ENCODE measurements at places on chromosomes 4 and X. TPM values are rescaled to one million over a fixed set of nuclear protein-coding genes. Genes with fewer than 3 reads are reported as not detected.

The ZNF157 gene
- 0.29 TPM for total RNA-seq

The ARMCX4 gene
- total RNA-seq, result 12.7 TPM

The OGT gene
- total RNA-seq, result 139 TPM

The CHST7 gene
- total RNA-seq, result 12.9 TPM

The SHISA3 gene
- 0.58 TPM for total RNA-seq

The PTTG2 gene
- total RNA-seq, result 1.1 TPM

The ADAM29 gene
- total RNA-seq, result not detected

DNA sequence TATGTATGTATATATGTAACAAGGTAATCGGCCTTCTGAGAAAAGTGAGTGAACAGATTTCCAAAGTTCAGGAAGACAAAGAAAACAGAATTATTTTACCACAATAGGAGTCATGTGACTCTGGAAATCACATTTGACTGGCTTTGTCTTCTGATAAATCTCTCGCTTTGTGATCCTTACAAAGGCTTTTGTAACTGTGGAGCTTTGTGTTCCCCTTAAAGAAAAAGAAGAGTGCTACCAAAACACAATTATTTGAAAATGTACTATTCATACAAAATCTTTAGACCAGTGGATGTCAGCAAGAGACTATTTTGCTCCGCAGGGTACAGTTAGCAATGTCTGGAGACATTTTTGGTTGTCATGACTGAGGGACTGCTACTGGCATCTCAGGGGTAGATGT is 238.8 kb downstream of the LDB2 start:
- no peak for DNase-seq

DNA sequence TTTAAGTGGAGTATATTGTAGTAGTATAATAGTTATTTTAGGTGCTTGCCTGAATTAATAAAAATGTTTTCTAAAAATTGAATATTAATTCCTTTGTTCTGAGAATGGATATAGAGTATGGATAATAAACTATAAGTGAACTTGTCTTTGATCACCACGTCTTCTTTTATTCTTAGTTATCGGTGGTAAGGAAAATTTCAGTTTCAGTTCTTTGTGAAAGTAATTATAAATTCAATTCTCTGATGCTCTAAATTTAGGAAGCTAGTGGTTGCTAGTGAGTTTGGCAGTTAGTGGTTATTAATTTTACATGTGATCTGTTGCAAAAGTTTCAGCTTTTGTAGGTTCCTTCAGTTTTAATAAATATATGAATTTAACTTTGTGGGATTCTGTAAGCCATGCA is 30.8 kb downstream of the MRPL1 start:
- DNase-seq, result no peak

DNA sequence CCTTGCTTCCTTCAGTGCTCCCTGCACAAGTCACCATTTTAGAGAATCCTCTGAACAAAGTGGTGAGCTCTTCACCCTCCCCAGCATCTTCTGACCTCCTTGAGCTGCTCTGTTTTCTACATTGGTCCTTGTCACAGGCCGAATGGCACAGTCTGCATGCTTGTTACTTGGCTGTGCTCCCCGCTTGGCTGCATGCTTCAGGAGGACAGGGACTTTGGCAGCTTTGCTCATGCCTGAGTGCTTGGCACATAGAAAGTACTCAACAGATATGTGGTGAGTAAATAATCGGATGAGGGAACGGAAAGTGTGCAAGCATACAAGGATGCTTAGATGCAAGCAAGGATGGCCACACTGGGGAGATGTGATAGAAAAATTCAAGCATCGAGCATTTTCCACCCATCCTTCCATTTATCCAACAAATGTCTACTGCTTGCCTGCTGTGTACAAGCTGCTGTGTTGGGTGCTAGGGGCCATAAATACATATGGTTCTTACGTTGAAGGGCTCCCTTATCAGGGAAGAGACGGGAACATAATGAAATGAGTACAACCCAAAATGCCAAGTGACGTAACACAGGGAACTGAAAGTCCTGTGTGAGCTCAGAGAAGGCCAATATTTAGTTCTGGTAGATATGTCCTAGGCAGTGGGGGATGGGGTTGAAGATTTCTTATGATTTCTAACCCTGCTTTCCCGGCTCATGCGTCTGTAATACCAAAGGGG is 31.2 kb downstream of the SLC2A9 start:
- no peak for DNase-seq

GRCh38 chrX:3044671-3045070 is 3.4 kb downstream of the ARSF start:
- DNase-seq, result no peak

DNA sequence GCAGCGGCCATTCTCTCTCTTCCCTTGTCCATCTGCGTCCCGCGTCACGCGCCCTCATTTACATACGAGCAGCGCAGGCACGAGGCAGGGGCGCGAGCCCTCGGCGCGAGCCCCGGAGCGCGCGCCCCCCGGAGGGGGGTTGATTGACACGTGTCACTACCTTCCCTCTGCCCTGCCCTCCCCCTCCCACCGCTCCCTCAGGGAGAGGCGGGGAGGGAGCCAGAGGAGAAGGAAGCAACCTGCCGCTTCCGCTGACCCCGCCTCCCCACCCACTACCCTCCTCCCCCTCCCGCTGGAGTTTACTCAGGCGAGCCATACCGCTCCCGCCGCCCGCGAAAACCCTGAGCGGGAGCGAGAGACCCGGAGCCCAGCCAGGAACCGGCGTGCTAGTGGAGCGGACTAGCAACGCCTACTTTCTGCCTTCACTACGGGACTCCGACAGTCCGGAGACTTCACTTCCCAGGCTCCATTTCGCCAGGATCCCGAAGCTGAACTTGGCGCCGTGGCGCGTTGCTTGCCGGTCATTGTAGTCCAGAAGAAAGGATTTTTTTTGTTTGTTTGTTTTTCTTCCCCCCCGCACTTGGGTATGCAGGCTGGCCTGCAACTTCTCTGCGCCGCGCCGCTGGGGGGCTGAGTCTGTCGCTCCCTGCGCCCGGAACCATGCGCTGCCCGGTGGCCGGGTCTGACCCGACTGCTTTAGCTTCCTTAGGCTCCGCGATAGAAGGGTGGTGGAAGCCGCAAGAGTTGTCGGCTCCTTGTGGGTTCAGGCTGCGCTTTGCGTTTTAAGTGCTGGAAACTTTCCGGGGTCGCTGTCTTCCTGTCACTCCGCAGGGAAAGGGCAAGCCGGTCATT is at the start of gene LCORL:
LCORL (minus strand) TSS at position 36 of the 852 bp plus-strand sequence; CDS start at position 32, 4 bp downstream.
- peak; percentile 96 for DNase-seq

- DNase-seq, result no peak
Measured at GRCh38 chr4:147821555-147821954, 89.7 kb downstream of the ARHGAP10 start.

- no peak for DNase-seq
Measured at GRCh38 chrX:86039625-86040568, 7.5 kb downstream of the CHM start.

DNA sequence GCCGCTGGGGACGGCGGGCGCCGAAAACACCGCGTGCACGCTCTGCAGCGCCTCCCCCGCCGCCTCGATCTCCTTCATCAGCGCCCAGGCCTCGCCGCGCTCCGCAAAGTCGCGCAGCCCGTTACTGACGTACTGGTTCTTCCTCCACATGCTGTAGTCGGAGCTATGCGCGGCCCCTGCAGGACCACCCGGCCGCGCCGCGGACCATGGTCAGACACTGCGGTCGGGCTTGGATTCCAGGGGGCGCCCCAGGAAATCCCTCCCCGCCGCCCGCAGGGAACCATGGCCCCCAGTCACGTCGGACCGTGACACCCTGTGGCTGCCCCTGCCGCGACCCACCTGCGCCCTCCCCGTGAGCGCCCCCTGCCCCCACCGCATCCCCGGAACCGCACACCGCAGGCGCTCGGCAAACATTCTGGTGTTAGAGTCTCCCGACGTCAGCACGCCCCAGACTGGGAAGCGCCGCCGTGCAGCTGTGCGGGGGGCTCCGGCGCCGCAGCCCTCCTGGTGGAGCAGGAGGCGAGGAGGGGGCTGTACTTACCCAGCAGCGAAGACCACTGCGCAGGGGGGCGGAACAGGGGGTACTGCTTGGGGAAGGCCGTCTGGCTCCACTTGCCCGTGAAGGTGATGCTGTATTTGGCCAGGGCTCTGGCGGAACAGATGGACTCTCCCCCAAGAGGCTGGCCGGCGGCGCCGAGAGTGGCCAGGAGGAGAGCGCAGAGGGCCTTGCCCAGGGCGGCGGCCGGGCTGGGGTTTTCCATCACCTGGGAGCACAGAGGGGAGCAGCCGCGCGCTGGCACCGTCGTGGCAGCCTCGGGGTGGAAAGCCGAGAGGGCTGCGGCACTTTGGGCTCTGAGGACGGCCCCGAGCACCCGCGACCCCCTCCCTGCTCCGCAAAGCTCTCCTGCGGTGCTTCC is 814 bp downstream of the SPON2 start:
- DNase-seq, result no peak

DNA sequence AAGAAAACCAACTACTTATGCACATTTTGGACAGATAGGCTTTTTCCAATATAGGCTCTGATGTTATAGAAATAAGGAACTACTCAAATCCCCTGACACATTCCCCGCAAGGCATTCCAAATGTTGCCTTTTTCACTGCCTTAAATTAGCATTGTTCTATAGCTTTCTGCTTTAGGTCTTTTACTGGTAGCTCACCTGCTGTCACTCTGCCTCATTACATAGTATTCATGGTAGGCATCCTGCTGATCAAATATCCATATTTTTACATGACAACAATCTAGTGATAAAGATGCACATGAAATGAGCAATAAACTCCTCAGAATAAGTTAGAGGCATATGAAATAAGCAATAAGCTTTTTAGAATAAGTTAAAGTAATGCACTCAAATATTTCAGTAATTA is 542.7 kb downstream of the FAM133A start:
- no peak for DNase-seq

- DNase-seq, result peak; percentile 61
Measured at GRCh38 chr4:85474818-85475630, at the start of gene ARHGAP24. TSS of gene ARHGAP24 (plus strand) at chr4:85475150.

- DNase-seq, result no peak
Measured at GRCh38 chrX:154348114-154348531, 26.3 kb downstream of the FLNA start.

GRCh38 chrX:141945426-141945825 is 41.7 kb downstream of the MAGEC1 start:
- DNase-seq, result no peak

DNA sequence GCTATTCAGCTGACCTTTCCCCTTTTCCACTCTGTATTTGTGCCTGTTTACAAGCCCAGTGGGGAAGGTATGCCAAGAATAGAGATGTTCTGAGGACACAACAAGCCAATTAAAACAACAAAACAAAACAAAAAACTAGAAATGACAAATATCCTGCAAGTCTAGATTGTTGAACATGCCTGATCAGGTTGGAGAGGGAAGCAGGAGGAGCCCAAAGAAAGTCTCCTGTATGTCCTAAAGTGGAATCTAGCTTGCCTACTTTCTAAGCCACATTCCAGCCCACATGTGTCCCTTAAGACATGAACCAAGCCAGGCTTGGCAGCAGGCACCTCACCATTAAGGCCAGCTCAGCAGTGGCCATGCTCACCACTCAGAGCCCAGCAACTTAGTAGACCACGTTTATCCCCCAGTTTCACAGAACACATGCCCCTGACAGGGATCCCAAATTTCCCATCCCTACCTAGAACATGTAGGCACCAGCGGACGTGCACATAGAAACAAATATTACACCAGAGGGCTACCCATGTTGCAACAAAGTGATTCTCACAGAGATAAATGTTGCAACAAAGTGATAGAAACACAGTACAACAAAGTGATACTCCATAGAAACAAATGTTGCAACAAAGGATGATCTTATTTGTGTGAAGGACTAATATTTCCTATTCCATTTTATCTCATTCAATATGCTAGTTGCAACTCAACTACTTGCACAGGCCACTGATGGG is 48.3 kb downstream of the CD99L2 start:
- DNase-seq, result no peak

GRCh38 chr4:56261027-56261426 is 126.3 kb downstream of the AASDH start:
- no peak for DNase-seq

- DNase-seq, result no peak
Measured at GRCh38 chrX:45699158-45699557, 498.5 kb upstream of the DIPK2B start.

- DNase-seq, result no peak
Measured at GRCh38 chr4:147345662-147346061, 135.2 kb upstream of the EDNRA start.

DNA sequence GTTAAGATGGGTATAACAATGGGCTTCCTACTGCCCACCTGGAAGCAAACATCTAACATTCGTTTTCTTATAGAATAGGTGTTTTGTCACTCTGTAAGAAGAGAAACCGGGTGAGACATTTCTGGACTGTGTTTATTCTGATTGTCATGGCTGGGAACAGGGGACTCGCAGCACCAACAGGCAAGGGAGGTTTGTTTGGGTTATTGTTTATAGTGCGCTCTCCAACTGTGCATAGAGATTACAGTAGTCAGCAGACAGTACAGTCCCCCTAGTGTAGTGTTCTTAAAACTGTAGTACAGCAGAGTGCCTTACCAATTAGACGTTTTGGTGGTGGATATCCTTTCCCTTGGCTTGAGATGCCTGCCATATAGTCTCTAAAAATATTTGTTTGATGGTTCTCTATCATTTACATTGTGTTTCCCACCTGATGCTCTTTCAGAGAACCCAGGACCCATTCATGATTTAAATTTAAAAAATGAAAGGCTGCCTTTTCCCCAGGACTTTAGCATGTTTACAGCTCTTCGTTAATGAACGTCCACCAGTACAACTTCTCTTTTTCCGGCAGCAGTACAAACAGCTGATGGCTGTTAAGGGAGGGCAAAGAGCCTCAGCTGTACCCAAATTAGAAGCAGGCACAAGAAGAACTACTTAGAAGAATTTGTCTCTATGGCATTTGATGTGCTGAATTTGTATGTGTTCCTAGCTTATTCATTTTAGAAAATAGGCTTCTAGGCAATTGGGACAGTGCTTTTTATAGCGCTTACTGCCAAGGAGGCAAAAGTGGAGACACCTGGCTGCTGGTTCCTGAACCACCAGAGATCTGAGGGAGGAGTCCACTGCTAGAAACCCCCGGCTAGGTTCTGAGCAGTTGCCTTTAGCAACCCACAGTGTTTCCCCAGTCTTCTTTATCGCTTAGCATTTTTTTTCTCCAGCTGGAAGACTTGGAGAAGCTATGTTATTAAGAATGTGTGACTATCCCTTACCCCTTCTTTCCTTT is 1.0 kb upstream of the RNF150 start:
- no peak for DNase-seq

GRCh38 chr4:168528131-168528949 is 31.5 kb downstream of the PALLD start:
- DNase-seq, result no peak

GRCh38 chr4:129821963-129822362 is 726.0 kb downstream of the C4orf33 start:
- DNase-seq, result no peak

DNA sequence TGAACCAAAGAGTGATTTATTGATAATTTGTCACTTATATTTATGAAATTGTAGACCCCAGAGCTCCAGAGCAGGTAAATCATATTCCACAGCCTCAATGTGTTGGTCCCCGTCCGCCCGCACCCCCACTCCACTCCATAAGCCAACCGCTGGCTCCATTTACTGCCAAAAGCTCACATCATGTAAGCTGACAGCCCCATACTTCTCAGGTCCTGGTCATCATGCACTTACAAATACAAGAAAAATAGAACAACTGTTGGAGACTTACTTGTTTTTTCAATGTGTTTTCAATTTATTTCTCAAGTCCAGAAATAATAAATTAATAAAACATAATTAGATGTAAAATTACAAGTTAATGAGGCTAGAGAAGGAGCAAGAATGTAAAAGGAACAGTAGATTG is 235.7 kb upstream of the HAND2 start:
- no peak for DNase-seq
